ENCODE measurements at places on chromosomes 1 and 21.

GRCh38 chr1:14255711-14256110 is 342.8 kb upstream of the KAZN start:
- no peak for DNase-seq

- no peak for DNase-seq
Observed at GRCh38 chr1:199834711-199835110, 192.8 kb upstream of the NR5A2 start.

DNA sequence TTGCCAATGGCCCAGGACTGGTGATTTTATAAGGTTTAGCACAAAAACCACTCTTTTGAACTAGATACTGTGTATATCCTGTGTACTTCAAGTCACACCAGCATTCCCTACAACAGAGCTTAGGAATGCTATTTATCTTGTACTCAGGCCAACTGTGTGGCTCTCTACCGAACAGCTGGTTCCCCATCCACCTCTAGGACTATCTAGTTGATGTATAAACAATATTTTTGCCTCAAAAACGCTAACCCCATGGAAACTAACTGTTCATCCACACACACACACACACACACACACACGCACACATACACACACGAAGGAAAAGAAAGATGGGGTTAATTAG is 28.7 kb upstream of the SLC45A3 start:
- no peak for DNase-seq

- DNase-seq: no peak
Observed at GRCh38 chr1:150385537-150386445, 21.8 kb downstream of the RPRD2 start.

DNA sequence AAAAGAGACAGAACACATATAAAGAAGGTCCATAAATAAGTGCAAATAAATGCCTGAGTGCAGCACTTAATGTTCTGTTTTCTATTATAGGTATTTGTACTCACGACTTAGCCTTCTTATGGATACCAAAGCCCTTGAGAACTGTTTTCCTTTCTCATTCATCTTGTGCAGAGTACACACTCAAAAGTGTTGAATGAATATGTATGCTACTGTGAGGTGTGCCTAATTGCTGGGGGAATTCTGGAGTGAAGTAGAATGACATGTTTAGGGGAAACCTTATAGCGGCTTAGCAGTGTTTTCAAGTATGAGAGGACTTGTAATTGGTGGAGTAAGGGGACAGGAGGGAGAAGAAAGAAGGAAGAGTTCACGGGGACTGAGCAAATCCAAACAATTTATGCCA is 157.6 kb downstream of the CACNA1E start:
- DNase-seq: no peak

- no peak for DNase-seq
Observed at GRCh38 chr1:61204528-61204927, 122.2 kb downstream of the NFIA start.

- DNase-seq: no peak
Observed at GRCh38 chr1:207670192-207670591, 25.3 kb downstream of the CR1L start.
